HCT116 (cell line): ENCODE measurements at places on chromosomes 5 and 9. TPM values are rescaled to one million over a fixed set of nuclear protein-coding genes. Genes with fewer than 3 reads are reported as not detected.
A peak's percentile ranks its signal among the peaks of the same experiment; 100 is the strongest.

The OGN gene
- total RNA-seq, result 0.15 TPM

The OR1Q1 gene
- not detected for total RNA-seq

The KDM4C gene
- total RNA-seq, result 16.8 TPM

The CCDC192 gene
- total RNA-seq, result not detected

The PPP3R2 gene
- not detected for total RNA-seq

The SLC46A2 gene
- total RNA-seq, result not detected

GRCh38 chr5:40491644-40492043 lies 188.1 kb upstream of the PTGER4 start:
- no peak for DNase-seq
- no peaks in the 10 kb centered on the region for H3K27me3 ChIP-seq
- no peak overlapping the region for H3K4me3 ChIP-seq

DNA sequence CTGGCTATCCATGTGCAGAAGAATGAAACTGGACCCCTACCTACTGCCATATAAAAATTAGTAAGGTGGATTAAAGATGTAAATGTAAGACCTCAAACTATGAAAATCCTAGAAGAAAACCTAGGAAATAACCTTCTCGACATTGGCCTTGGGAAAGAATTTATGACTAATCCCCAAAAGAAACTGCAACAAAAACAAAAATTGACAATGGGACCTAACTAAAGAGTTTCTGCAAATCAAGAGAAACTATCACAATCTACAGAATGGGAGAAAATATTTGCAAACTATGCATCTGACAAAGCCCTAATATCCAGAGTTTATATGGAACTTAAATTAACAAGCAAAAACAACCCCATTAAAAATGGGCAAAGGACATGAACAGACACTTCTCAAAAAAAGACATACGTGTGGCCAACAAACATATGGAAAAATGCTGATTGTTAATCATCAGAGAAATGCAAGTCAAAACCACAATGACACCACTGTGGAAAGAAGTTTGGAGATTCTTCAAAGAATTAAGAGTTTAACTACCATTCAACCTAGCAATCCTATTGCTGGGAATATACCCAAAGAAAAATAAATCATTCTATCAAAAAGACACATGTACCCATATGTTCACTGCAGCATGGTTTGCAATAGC lies 98.5 kb downstream of the NR3C1 start:
- no peak overlapping the region for H3K4me3 ChIP-seq
- no peaks in the 10 kb centered on the region; the same call in 1 of the 2 replicates for H3K36me3 ChIP-seq
- no peak for DNase-seq
- H3K4me1 ChIP-seq, result no peaks in the 10 kb centered on the region
- H3K27me3 ChIP-seq, result no peaks in the 10 kb centered on the region

DNA sequence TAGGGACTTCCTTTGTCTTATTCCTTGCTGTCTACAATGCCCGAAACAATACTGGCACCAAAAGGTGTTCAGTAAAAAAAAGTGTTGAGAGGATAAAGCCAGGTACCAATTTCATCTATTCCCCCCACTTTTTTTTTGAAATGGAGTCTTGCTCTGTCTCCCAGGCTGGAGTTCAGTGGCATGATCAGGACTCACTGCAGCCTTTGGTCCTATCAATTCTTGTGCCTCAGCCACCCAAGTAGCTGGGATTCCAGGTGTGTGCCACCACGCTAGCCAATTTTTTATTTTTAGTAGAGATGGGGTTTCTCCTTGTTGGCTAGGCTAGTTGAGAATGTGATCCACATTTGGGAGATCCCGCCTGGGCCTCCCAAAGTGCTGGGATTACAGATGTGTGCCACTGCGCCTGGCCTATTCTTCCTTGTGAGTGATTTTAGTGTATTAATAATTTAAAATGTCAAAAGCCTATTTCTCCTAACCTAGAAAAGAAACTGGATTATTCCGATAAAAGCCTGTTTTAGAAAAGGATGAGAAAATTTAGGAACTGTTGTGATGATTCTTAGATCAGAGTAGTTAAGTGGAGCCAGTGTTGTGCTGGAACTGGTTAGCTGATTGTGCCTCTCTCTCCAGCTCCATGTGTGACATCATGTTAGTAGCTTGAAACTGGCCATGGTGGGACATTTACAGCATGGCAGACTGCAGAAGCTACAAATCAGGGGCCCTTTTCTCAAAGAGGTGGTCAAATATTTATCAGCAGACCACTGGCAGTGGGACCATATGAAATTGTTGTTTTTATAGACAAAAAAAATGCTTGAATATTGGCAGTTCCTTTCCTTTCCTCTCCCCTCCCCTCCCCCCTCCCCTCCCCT lies 14.3 kb downstream of the CDC42SE2 start:
- H3K27me3 ChIP-seq, result no peaks in the 10 kb centered on the region
- H3K27ac ChIP-seq, result peak overlapping the region; percentile 1; the same call in 1 of the 2 replicates
- H3K36me3 ChIP-seq, result no peaks in the 10 kb centered on the region
- no peak for DNase-seq

DNA sequence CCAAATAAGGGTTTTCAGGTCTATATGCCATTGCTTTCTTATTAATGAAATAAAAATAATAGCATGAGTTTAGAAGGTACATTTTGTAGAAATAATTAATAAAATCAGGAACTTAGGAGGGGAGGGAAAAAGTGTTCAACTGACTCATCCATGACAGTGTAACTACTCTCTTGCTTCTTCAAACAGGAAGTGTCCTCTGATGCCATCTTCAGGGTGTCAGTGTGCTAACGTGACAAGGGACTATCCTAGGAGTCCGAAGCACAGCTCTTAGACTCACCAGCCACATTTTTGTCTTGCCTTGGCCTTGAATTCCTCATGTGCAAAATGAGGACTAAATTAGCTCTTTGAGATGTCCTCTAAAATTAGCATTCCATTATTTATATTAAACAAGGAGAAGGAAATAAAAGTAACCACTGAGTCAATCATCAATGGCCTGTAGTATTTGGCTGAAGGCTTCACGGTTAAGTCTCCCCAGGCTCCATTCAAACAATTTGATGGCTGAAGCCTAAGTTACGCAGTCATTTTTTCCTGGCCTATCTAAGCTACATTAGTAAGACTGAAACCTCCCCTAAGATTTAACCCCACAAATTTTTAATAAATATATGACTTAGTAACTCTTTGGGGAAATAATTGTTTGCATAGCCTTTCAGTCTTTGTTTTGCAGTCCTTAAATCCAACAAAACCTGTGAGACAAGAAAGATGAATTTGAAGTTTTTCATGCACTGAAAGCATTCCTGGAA lies 151.1 kb downstream of the ARL15 start:
- no peaks in the 10 kb centered on the region for H3K36me3 ChIP-seq
- H3K4me1 ChIP-seq, result no peaks in the 10 kb centered on the region
- H3K27me3 ChIP-seq, result no peaks in the 10 kb centered on the region

GRCh38 chr5:116813356-116813755 lies 238.7 kb upstream of the SEMA6A start:
- no peak overlapping the region for H3K4me3 ChIP-seq
- H3K27ac ChIP-seq, result no peak overlapping the region
- no peak for DNase-seq
- H3K27me3 ChIP-seq, result no peaks in the 10 kb centered on the region
- H3K4me1 ChIP-seq, result no peaks in the 10 kb centered on the region

- no peaks in the 10 kb centered on the region for H3K36me3 ChIP-seq
- no peak overlapping the region for H3K4me3 ChIP-seq
- H3K27me3 ChIP-seq, result peaks cover 7% of the 10 kb centered on the region; the same call in 1 of the 2 replicates
- H3K4me1 ChIP-seq, result no peaks in the 10 kb centered on the region
- H3K27ac ChIP-seq, result no peak overlapping the region
Measured at GRCh38 chr5:152529440-152529839, 124.4 kb upstream of the NMUR2 start.

GRCh38 chr5:38291355-38291754 lies 33.0 kb downstream of the EGFLAM start:
- DNase-seq, result no peak
- H3K4me3 ChIP-seq, result no peak overlapping the region
- H3K27me3 ChIP-seq, result peaks cover 4% of the 10 kb centered on the region; the same call in 1 of the 2 replicates
- H3K4me1 ChIP-seq, result no peaks in the 10 kb centered on the region
- no peak overlapping the region for H3K27ac ChIP-seq

GRCh38 chr5:121182788-121183490 lies 668.7 kb upstream of the FTMT start:
- no peaks in the 10 kb centered on the region for H3K27me3 ChIP-seq
- no peaks in the 10 kb centered on the region for H3K4me1 ChIP-seq
- no peak overlapping the region for H3K4me3 ChIP-seq
- DNase-seq, result no peak

DNA sequence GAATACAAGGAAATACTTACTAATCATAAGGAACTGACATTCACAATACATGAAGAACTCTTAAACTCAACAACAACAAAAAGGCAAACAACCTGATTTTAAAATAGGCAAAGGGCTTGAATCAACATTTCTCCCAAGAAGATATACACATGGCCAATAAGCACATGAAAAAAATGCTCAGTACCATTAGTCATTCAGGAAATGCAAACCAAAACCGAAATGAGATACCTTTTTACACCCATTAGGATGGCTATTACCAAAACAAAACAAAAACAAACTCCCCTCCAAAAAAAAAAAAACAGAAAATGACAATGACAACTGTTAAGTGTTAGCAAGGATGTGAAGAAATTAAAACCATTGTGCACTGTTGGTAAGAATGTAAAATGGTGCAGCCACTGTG lies 104.1 kb upstream of the ZNF462 start:
- H3K36me3 ChIP-seq, result no peaks in the 10 kb centered on the region
- H3K4me1 ChIP-seq, result no peaks in the 10 kb centered on the region
- no peak overlapping the region for H3K4me3 ChIP-seq
- no peak overlapping the region for H3K27ac ChIP-seq
- no peak for DNase-seq

- no peaks in the 10 kb centered on the region for H3K4me1 ChIP-seq
- no peak for DNase-seq
- H3K27me3 ChIP-seq, result peaks cover 18% of the 10 kb centered on the region
- H3K4me3 ChIP-seq, result no peak overlapping the region
- H3K36me3 ChIP-seq, result no peaks in the 10 kb centered on the region
Measured at GRCh38 chr9:34777666-34778065, 67.7 kb upstream of the CCL21 start.

- peaks cover 33% of the 10 kb centered on the region for H3K36me3 ChIP-seq
- DNase-seq, result no peak
- H3K27ac ChIP-seq, result no peak overlapping the region
- no peaks in the 10 kb centered on the region for H3K4me1 ChIP-seq
Measured at GRCh38 chr9:70324963-70325362, 66.2 kb downstream of the SMC5 start.

DNA sequence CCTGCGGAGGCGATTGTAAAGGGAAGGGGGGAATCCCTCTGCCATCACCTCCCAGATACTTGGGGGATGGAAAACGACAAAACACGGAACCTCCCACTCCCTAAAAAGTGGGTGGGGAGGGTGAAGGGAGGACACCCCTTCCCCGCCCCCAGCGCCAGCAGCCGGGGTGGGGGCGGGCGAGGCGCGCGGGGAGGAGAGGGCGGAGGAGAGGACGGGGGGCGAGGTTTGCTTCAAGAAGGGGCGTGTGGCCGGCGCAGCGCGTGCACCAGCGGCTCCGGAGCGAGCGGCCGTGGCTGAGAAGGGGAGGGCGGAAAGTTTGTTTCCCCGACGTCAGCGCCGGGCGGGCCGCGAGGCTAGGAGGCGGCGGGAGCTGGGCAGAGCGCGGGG lies at the start of gene PRRX2:
PRRX2 (plus strand) TSS at position 259 of the 387 bp plus-strand sequence. CDS start 221 bp downstream, outside the sequence.
- peak within 1 kb of the TSS; percentile 70 for H3K4me3 ChIP-seq
- H3K27me3 ChIP-seq, result no peaks in the 10 kb centered on the region
- DNase-seq, result no peak
- peaks cover 27% of the 10 kb centered on the region for H3K4me1 ChIP-seq
- H3K36me3 ChIP-seq, result no peaks in the 10 kb centered on the region

DNA sequence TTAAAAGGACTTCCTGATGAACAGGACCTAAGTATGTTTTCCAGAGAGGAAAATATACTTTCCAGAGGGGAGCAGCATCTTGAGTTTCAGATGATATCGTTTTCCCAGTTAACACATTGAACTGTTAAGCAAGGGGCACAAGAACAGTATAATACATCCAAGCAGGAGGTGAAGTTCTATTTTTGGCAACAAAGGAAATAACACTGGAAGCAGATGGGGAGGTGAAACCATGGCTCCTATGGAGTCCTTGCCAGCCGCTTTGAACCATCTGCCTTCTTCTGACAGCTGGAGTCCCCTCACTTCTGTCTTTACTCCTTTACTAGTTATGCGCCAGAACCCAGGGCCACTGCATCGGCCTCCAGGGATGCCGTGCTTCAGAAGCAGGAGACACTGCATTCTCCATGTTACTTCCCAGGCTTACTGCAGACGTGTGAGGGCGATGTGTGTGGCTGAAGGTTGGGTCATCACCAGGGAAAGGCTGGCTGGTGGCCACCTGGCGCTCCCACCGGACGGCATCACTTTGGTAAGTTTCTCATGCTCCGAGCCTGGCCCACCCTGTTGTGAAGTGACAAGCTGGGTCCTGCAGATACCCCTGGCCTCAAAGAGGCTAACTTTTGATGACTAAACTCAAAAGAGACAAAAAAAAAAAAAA lies 77.8 kb downstream of the TTLL11 start:
- H3K27ac ChIP-seq, result no peak overlapping the region
- H3K4me3 ChIP-seq, result no peak overlapping the region
- H3K4me1 ChIP-seq, result no peaks in the 10 kb centered on the region
- no peak for DNase-seq
- H3K36me3 ChIP-seq, result no peaks in the 10 kb centered on the region
- H3K27me3 ChIP-seq, result peaks cover 5% of the 10 kb centered on the region; the same call in 1 of the 2 replicates

- no peaks in the 10 kb centered on the region for H3K36me3 ChIP-seq
- H3K27ac ChIP-seq, result no peak overlapping the region
- H3K4me1 ChIP-seq, result no peaks in the 10 kb centered on the region
- no peak overlapping the region for H3K4me3 ChIP-seq
Measured at GRCh38 chr9:135220601-135221575, 133.4 kb downstream of the OLFM1 start.

DNA sequence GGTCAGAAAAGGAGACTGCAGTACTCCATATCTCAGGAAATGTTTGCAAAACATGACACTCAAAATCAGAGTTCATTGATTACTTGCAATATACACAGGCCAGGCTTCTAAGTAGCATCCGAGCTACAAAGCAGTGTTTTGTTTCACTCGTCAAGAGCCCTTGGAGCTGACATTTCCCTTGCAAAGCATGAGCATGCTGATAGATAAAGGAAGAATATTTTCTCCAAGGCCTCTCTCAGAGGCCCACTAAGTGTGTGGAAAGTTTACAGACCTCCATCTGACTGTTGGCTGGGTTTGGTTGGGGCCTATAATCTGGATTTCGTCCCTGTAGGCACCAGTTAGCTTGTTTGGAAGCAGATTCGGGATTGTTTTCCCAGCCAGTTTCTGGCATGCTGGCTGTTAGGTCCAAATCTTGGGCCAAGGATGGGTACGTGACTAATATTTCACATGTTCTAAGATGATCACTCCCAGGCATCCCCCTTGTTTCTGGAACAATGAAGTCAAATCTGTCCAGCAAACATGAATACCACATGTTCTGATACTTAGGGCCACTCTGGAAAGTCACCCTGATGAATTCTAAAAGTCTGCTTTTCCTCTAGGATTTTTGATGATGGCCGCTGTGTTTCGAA lies 161.3 kb downstream of the RFK start:
- no peak overlapping the region for H3K27ac ChIP-seq
- no peak for DNase-seq
- no peaks in the 10 kb centered on the region for H3K36me3 ChIP-seq
- no peaks in the 10 kb centered on the region for H3K27me3 ChIP-seq
- H3K4me3 ChIP-seq, result no peak overlapping the region
